ENCODE measurements at places on chromosomes 6 and 20. TPM values are rescaled to one million over a fixed set of nuclear protein-coding genes. Genes with fewer than 3 reads are reported as not detected.

DNA sequence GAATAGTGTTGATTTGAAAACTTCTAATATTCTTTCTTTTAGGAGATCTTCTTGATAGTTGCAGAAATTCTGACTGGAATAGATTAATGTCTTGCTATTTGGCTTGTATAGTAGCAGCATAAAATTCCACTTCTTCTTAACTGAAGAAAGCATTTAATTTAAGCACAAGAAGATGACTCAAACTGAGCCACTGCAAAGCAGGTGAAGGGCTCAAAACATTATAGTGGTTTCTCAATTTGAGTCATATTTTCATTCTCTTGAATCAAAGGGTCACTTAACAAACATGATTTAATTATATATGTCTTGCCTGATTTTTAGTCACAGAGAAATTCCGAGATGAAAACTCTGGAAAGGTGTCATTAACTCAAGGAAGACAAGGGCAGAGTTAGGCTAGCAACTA lies 239.3 kb downstream of the ZNF217 start:
- H3K36me3 ChIP-seq, result peaks cover 7% of the 10 kb centered on the region
- no peaks in the 10 kb centered on the region for H3K27me3 ChIP-seq
- peaks cover 4% of the 10 kb centered on the region for H3K4me1 ChIP-seq
- no peak overlapping the region for H3K27ac ChIP-seq
- no peak overlapping the region for H3K4me3 ChIP-seq

DNA sequence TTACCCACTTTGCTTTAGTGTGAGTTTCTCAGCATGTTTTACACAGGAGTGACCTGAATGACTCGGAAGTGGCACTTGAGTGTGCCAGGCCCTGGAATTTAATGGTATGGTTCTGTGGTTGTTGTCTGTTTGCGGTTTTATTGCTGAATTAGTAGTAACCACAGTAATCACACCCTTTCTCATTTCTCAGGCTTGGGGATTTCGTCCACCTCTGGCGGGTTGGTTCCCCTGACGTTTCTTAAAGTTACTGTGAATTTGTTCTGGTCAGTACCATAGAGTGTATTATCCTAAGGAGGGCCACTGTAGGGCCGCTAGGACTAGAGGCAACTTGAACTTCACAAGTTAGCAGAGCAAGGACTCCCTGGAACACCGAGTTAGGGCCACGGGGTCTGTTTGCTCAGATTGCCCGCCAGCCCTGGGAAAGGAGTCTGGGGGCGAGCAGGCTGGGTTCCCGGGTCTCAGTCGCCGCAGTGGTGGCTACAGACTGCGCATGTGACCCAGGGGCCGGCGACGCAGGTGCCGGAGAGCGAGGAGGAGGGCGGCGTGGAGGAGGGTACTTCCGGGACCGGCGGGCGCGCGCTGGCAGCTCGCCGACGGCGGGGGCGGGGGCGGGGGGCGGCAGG lies 546 bp upstream of the KLHL32 start:
- H3K4me3 ChIP-seq, result peak overlapping the region; percentile 89
- DNase-seq, result no peak
- peaks cover 11% of the 10 kb centered on the region for H3K27me3 ChIP-seq
- H3K4me1 ChIP-seq, result peaks cover 35% of the 10 kb centered on the region
- H3K27ac ChIP-seq, result peak overlapping the region; percentile 89

GRCh38 chr20:24501764-24502556 lies 32.5 kb downstream of the SYNDIG1 start:
- H3K4me1 ChIP-seq, result no peaks in the 10 kb centered on the region
- no peak for DNase-seq
- no peak overlapping the region for H3K27ac ChIP-seq
- H3K36me3 ChIP-seq, result no peaks in the 10 kb centered on the region

GRCh38 chr6:25112322-25112773 lies 166.8 kb upstream of the CARMIL1 start:
- H3K27ac ChIP-seq, result no peak overlapping the region
- no peaks in the 10 kb centered on the region for H3K27me3 ChIP-seq
- peaks cover 84% of the 10 kb centered on the region for H3K36me3 ChIP-seq

DNA sequence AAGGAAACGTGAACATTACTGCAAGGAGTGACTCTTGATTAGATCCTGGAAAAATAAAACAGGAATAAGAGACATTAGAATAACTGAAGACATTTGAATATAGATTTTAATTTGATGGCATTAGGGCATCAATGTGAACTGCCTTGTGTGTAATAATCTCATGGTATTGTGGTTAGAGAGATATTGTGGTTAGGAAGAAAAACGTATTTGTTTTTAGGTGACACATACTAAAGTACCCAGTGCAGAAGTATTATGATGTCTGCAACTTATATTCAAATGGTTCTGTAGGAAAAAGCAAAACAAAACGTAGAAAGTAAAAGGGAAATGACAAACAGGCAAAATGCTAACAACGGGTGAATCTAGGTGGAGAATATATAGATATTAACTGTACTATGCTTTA lies 65.9 kb upstream of the OGFRL1 start:
- H3K4me3 ChIP-seq, result no peak overlapping the region
- no peak for DNase-seq
- no peaks in the 10 kb centered on the region for H3K27me3 ChIP-seq
- H3K27ac ChIP-seq, result no peak overlapping the region
- no peaks in the 10 kb centered on the region for H3K4me1 ChIP-seq

GRCh38 chr6:114888241-114888640 lies 545.4 kb upstream of the HS3ST5 start:
- H3K27ac ChIP-seq, result no peak overlapping the region
- no peak overlapping the region for H3K4me3 ChIP-seq
- H3K4me1 ChIP-seq, result no peaks in the 10 kb centered on the region
- DNase-seq, result no peak

- peaks cover 15% of the 10 kb centered on the region for H3K27me3 ChIP-seq
- no peaks in the 10 kb centered on the region for H3K4me1 ChIP-seq
These were observed 70.4 kb upstream of the BLCAP start for GRCh38 chr20:37598100-37598543.

DNA sequence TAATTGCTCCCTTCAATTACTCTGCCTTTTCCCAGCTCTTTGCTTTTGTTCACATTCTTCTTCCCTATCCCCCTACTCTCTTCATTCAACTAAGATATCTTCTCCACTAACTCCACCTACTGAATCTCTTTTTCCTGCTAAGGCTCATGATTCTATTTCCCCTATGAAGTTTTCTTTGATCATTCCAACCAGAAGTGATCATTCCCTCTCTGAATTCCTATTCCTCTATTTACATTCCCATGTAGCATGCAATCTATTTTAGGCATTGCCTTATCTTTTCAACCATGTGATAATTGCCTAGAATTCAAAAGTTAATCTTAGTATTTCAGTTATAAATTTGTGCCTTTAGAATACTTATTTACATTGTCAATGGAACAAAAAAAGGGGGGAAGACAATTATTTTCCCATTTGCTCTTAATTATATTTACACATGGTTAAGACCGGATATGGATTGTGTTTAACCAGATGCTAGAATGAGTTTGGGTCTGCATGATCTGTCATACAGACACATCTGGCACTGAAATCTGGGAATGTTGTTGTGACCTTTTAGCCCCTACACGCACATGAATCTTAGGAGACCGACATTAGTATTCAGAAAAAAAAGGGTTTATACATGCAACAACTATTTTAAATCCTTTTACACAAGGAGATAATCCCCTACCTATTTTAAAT lies 20.8 kb downstream of the MOXD1 start:
- no peaks in the 10 kb centered on the region for H3K36me3 ChIP-seq
- no peak overlapping the region for H3K4me3 ChIP-seq
- H3K27me3 ChIP-seq, result peaks cover 27% of the 10 kb centered on the region

- H3K36me3 ChIP-seq, result no peaks in the 10 kb centered on the region
- no peak for DNase-seq
- no peaks in the 10 kb centered on the region for H3K4me1 ChIP-seq
- no peak overlapping the region for H3K27ac ChIP-seq
- H3K27me3 ChIP-seq, result no peaks in the 10 kb centered on the region
- no peak overlapping the region for H3K4me3 ChIP-seq
These were observed 729.0 kb downstream of the RFPL4B start for GRCh38 chr6:113076116-113076515.

GRCh38 chr6:85418059-85418458 lies 31.8 kb upstream of the NT5E start:
- H3K36me3 ChIP-seq, result no peaks in the 10 kb centered on the region
- peaks cover 37% of the 10 kb centered on the region for H3K4me1 ChIP-seq
- H3K27me3 ChIP-seq, result peaks cover 3% of the 10 kb centered on the region
- H3K4me3 ChIP-seq, result no peak overlapping the region
- no peak for DNase-seq

DNA sequence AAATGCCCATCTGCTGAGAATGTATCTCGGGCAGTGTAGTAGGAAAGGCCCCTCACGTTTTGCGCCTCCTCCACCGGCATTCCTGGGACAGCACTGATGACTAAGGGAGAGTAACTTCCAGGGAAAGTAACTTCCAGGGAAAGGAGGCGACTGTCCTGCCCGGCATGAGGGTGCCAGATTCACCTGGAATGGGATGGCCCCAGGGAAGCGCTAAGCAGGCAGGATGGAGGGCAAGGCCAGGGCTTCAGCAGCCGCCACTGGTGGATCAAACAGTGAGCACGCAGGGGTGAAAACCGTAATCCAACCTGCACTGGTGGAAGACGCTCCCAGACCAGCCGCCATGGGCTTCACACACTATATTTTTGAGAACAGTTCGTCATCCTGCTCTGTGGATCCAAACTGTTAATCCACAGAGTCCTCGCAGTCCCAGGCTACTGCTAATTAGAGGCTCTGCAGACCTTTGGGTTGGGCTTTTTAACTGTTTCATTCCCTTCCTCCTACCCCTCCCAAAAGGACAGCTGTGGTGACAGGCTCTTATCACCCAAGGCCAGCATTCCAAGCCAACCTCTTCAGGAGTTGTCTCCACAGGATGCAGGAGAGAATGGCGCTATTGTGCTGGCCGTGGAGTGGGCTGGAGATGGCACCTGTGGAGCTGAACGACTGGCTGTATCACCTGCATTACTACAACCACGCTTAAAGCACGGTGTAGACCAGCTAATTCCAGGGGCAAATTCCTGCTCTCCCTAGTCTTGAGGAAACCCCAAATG lies 178.9 kb downstream of the DLL1 start:
- H3K36me3 ChIP-seq, result no peaks in the 10 kb centered on the region
- no peak overlapping the region for H3K27ac ChIP-seq
- H3K27me3 ChIP-seq, result peaks cover 6% of the 10 kb centered on the region
- no peak overlapping the region for H3K4me3 ChIP-seq

DNA sequence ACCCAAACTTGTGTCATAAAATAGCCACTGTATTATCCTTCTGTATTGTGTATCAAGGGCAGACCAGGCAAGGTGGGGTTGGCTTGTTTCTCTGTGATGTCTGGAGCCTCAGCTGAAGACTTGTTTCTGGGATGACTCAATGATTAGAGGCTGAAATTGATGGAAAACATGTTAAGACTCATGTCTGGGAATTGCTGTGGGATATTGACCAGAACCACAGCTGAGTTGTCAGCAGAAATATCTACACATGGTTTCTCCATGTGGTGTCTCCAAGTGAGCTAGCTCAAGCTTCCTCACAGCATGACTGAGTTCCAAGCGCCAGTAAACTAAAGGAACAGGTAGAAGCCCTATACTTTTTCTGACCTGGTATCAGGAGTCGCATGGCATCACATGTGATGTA lies 128.5 kb upstream of the SYNDIG1 start:
- no peak overlapping the region for H3K4me3 ChIP-seq
- no peaks in the 10 kb centered on the region for H3K36me3 ChIP-seq
- H3K4me1 ChIP-seq, result peaks cover 4% of the 10 kb centered on the region

GRCh38 chr6:129651291-129651691 lies 58.7 kb downstream of the ARHGAP18 start:
- H3K4me3 ChIP-seq, result no peak overlapping the region
- no peak overlapping the region for H3K27ac ChIP-seq
- no peak for DNase-seq
- H3K27me3 ChIP-seq, result peaks cover 4% of the 10 kb centered on the region
- H3K36me3 ChIP-seq, result no peaks in the 10 kb centered on the region
- H3K4me1 ChIP-seq, result peaks cover 22% of the 10 kb centered on the region

GRCh38 chr6:55449225-55449624 lies 122.0 kb downstream of the GFRAL start:
- no peak overlapping the region for H3K27ac ChIP-seq
- H3K36me3 ChIP-seq, result no peaks in the 10 kb centered on the region
- H3K4me1 ChIP-seq, result no peaks in the 10 kb centered on the region

DNA sequence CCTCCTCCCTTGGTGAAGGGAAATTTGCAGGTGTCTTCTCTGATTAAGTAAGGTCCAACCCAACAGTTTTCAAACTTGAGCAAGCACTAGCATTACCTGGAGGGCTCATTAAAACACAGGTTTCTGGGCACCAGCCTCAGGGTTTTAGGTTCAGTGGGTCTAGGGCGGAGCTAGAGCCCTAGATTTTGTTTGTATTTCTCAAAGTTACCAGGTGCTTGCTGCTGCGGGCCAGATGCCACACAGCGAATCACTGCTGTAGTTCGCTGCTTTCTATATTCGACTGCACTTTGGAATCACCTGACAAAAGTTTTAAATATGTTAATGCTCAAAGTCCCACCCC lies 869 bp downstream of the COL21A1 start:
- no peak overlapping the region for H3K4me3 ChIP-seq
- no peaks in the 10 kb centered on the region for H3K4me1 ChIP-seq
- no peak overlapping the region for H3K27ac ChIP-seq
- H3K27me3 ChIP-seq, result peaks cover 5% of the 10 kb centered on the region

- H3K4me3 ChIP-seq, result no peak overlapping the region
- no peaks in the 10 kb centered on the region for H3K4me1 ChIP-seq
- H3K27me3 ChIP-seq, result no peaks in the 10 kb centered on the region
- DNase-seq, result no peak
- H3K36me3 ChIP-seq, result no peaks in the 10 kb centered on the region
- no peak overlapping the region for H3K27ac ChIP-seq
These were observed 255.2 kb downstream of the CD109 start for GRCh38 chr6:73951183-73951582.

DNA sequence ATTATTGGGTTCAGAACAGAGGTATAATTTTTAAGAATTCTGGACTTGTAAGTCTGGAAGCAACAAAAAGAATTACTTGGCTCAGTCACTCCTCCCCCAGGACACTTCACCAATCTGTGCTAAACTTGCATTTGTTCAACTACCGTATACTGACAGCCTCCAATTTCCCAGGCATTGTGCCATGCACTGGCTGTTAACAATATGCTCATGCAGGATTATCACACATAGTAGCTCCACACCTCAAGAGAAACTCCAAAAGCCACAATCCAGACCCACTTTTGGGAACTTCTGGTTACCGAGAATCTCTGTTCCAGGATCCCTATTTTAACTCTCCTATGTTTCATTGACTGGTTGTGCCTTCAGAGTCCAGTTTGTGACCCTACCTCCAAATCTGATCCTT lies 7.7 kb downstream of the ADGRF1 start:
- H3K27ac ChIP-seq, result no peak overlapping the region
- no peak overlapping the region for H3K4me3 ChIP-seq
- no peak for DNase-seq
- H3K36me3 ChIP-seq, result no peaks in the 10 kb centered on the region

The BPIFB4 gene
- total RNA-seq, result not detected

The PDE7B gene
- total RNA-seq, result 27.6 TPM

The MEI4 gene
- total RNA-seq, result not detected

The MUCL3 gene
- total RNA-seq, result not detected

The ISM1 gene
- 3.9 TPM for total RNA-seq

The FNDC11 gene
- 0.27 TPM for total RNA-seq

The GSTA3 gene
- total RNA-seq, result not detected

The BMP5 gene
- not detected for total RNA-seq

All from activated T-helper 2 cell treated with anti-CD3 and anti-CD28 coated beads, Interferon-gamma antibody, Interleukin-2, Interleukin-4, amounts not matched to agents 10 μg/mL and 5 μg/mL and 100 μg/mL, durations not matched to agents 14 hours and 24 hours and 36 hours (primary cell).